ENCODE measurements at places on chromosomes 4 and X.
A peak's percentile ranks its signal among the peaks of the same experiment; 100 is the strongest.

- H3K4me1 ChIP-seq: no peaks in the 10 kb centered on the region
- no peaks in the 10 kb centered on the region for H3K27me3 ChIP-seq
- no peaks in the 10 kb centered on the region for H3K36me3 ChIP-seq
- no peak overlapping the region for H3K27ac ChIP-seq
- no peak for DNase-seq
These were observed 367.0 kb upstream of the ATOH1 start for GRCh38 chr4:93461541-93461940.

DNA sequence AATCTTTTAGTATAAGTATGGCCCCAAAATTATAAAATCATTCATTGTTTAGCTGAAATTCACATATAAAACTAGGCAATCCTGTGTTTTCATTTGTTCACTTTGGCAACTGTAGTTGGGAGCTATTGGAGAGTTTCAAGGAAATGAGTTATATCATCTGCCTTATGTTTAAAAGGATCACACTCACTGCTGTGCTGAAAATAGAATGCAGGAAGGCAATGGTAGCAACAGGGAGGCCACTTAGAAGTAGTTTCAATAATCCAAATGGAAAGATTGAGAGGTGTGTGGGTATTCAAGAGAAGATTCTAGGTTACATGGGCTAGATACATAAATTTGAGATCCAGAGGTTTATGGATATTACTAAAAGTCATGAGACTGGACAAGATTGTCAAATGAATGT, 184.9 kb downstream of the PDGFC start:
- peaks cover under 1% of the 10 kb centered on the region for H3K4me1 ChIP-seq
- no peaks in the 10 kb centered on the region for H3K27me3 ChIP-seq
- peaks cover 5% of the 10 kb centered on the region for H3K36me3 ChIP-seq
- H3K4me3 ChIP-seq: no peak overlapping the region

DNA sequence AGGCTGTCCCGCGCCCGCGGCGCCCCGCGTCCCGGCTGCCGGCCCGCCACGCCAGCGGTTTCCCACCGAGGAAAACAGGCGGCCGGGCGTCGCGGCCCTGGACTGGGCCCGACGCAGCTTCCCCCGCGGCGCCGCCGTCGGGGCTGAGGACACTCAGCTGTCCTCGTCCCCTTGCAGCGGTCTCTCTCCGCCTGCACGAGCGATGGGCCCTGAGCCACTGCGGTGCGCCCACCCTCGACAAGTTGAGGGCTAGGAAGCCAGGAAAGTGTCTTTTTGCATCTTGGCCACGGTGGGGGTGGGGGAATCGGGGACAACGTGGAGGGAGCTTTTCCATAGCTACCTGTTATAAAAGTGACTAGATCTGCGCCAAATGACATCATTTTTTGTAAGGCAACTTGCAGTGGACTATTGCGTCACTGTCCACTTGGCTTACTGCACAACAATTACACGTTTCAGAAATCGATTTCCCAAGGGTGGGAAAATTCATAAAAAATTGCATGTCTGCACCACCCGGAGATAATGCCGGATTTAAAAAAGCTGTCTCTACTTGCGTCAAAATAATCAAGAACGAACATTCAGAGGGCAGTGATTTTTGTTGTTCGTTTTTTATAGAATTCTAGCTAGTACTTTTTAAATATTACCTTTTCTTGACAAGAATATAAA, 1.1 kb downstream of the KLHL15 start:
- H3K4me1 ChIP-seq: peaks cover 9% of the 10 kb centered on the region
- H3K4me3 ChIP-seq: peak overlapping the region; percentile 79
- H3K27ac ChIP-seq: peak overlapping the region; percentile 100
- peaks cover 5% of the 10 kb centered on the region for H3K36me3 ChIP-seq
- no peaks in the 10 kb centered on the region for H3K27me3 ChIP-seq

GRCh38 chr4:18319431-18319830, 297.9 kb upstream of the LCORL start:
- peaks cover 3% of the 10 kb centered on the region for H3K4me1 ChIP-seq
- no peak for DNase-seq
- no peak overlapping the region for H3K27ac ChIP-seq

- peak overlapping the region; percentile 88 for H3K27ac ChIP-seq
- H3K27me3 ChIP-seq: no peaks in the 10 kb centered on the region
- peaks cover 26% of the 10 kb centered on the region for H3K4me1 ChIP-seq
- H3K36me3 ChIP-seq: no peaks in the 10 kb centered on the region
- H3K4me3 ChIP-seq: no peak overlapping the region
These were observed 19.1 kb downstream of the ARAP2 start for GRCh38 chr4:36224972-36225903.

DNA sequence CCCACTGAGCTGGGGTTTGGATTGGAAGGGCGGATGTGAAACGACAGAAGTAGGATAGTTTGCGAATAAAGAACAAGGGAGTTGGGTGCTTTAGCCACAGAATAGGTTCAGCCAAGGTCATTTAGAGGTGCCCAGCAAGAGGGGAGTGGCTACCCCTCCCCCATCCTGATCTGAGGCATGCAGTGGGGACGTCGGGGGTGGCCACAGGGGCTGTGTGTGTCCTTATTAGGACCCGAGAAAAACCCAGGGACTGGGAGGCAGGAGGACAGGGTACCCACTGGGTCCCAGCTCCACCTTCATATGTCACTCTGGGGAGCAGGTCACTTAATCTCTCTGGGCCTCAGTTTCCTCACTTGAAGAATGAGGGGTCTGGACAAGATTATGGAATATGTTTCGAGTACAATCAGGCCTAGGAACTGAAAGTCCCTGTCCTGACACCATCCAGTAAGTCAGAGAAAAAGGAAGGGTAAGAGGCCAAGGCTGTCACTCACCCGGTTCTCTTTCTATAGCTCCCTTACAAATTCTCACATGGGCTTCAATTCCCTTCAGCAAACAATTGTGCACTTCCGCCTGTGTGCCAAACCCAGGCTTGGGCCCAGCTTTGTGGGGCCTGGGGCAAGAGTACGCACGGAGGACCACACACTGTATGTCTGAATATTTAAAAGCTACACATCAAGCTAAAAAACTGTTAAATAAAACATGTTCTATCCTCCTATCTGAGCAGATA, 4.2 kb upstream of the NYX start:
- H3K4me3 ChIP-seq: peak overlapping the region; percentile 71
- H3K27me3 ChIP-seq: no peaks in the 10 kb centered on the region
- peaks cover 2% of the 10 kb centered on the region for H3K4me1 ChIP-seq
- no peaks in the 10 kb centered on the region for H3K36me3 ChIP-seq
- no peak for DNase-seq

- no peak for DNase-seq
- H3K27ac ChIP-seq: no peak overlapping the region
- H3K4me1 ChIP-seq: peaks cover 3% of the 10 kb centered on the region
- H3K36me3 ChIP-seq: no peaks in the 10 kb centered on the region
- H3K27me3 ChIP-seq: peaks cover 3% of the 10 kb centered on the region
These were observed 33.5 kb downstream of the ARSJ start for GRCh38 chr4:113945906-113946305.

GRCh38 chr4:71186566-71187403, 152.0 kb upstream of the SLC4A4 start:
- peak overlapping the region; percentile 85 for H3K27ac ChIP-seq
- no peaks in the 10 kb centered on the region for H3K27me3 ChIP-seq
- peaks cover 52% of the 10 kb centered on the region for H3K4me1 ChIP-seq
- H3K36me3 ChIP-seq: peaks cover 16% of the 10 kb centered on the region
- peak overlapping the region; percentile 88 for H3K4me3 ChIP-seq

DNA sequence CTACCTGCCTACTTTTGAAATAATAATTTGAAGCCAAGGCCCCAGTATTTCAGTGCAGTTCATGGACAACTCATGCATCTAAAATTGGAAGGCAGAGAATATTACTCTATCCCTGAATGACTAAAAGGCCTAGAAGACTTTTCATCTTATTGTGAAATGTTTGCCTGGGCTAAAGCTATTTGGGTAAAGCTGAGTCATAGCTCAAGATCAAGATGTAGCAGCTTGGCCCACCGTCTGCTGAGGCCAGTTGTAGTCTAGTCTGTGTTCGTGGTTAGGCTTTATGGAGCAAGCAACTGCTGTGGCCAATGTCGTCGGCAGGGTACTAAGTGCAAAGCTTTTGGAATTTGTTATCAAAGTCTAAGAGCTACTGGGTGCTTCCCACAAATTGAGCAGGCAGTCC, 929.1 kb downstream of the RAB28 start:
- no peaks in the 10 kb centered on the region for H3K27me3 ChIP-seq
- no peak overlapping the region for H3K4me3 ChIP-seq
- no peak for DNase-seq
- H3K36me3 ChIP-seq: no peaks in the 10 kb centered on the region

DNA sequence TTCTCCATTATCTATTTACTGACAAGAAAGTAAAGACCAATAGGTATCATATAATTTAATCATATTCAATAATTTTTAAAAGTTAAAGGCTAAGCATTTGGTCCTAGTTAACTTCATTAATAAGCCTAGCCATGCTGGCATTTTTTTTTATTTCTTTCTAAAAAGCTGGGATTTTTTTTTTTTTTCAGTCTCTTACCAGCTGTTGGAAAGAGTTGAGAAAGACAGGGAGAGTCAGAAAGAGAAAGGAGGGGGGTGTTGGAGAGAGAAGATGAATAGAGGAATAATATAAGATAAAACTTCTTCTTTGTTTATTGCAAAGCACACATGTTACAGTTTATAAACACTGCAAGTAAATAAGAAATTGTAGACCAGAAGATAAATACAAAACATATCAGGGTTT, 5.9 kb upstream of the NR3C2 start:
- H3K4me1 ChIP-seq: peaks cover 3% of the 10 kb centered on the region
- DNase-seq: no peak
- H3K36me3 ChIP-seq: no peaks in the 10 kb centered on the region
- peaks cover 50% of the 10 kb centered on the region for H3K27me3 ChIP-seq
- no peak overlapping the region for H3K27ac ChIP-seq

DNA sequence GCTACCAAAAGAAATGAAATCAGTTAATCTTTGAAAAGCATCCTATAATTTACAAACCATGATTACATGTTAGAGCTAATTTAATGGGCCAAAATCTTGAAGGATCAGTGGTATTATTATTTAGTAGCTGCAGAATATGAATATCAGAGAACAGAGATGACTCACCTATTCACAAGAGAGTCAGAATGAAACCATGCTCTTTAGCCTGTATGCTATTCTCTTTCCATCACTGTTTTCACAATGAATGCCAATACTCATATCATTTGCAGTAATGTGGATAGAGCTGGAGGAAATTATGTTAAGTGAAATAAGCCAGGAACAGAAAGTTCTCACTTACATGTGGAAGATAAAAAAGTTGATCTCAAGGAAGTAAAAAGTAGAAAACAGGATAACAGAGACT, 414.1 kb downstream of the CENPC start:
- no peaks in the 10 kb centered on the region for H3K27me3 ChIP-seq
- H3K4me1 ChIP-seq: no peaks in the 10 kb centered on the region
- no peak overlapping the region for H3K4me3 ChIP-seq
- no peaks in the 10 kb centered on the region for H3K36me3 ChIP-seq

- DNase-seq: no peak
- H3K4me3 ChIP-seq: no peak overlapping the region
- no peak overlapping the region for H3K27ac ChIP-seq
- no peaks in the 10 kb centered on the region for H3K4me1 ChIP-seq
- peaks cover 51% of the 10 kb centered on the region for H3K36me3 ChIP-seq
These were observed 244.9 kb downstream of the RAPGEF2 start for GRCh38 chr4:159347813-159348212.

DNA sequence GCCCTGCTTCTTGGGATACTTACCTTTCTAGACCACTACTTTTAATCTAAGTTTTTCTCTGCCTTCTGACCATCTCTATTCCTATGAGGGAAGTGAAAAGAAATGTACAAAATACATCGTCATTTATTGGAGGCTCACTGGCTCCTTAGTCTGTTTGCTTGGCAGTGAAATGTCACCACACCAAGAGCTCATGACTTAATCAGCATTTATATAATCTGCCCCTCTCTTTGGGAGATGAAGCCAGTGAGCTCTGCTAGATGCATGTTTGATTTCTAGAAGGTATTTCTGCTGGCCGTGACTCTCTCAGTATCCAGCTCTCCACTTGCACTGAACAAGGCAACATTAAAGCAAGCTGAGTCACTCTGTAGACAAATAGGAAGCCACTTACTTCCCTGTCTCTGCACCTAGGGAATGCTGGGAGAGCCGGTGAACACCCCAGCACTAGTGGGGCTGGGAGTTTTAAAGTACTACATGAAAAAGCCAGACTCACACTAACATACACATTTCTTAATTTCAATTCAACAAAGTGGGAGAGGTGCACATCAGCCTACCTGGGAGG, 79.1 kb downstream of the MID1IP1 start:
- H3K27me3 ChIP-seq: no peaks in the 10 kb centered on the region
- peaks cover 4% of the 10 kb centered on the region for H3K4me1 ChIP-seq
- no peak overlapping the region for H3K4me3 ChIP-seq
- H3K27ac ChIP-seq: peak overlapping the region; percentile 27
- no peak for DNase-seq
- no peaks in the 10 kb centered on the region for H3K36me3 ChIP-seq

- H3K4me1 ChIP-seq: peaks cover 3% of the 10 kb centered on the region
- DNase-seq: no peak
- H3K36me3 ChIP-seq: no peaks in the 10 kb centered on the region
- no peak overlapping the region for H3K4me3 ChIP-seq
- H3K27me3 ChIP-seq: peaks cover 16% of the 10 kb centered on the region
These were observed 118.2 kb downstream of the NAF1 start for GRCh38 chr4:163048447-163048846.

- no peaks in the 10 kb centered on the region for H3K27me3 ChIP-seq
- H3K4me1 ChIP-seq: peaks cover 7% of the 10 kb centered on the region
- no peak for DNase-seq
- no peak overlapping the region for H3K27ac ChIP-seq
These were observed 142.4 kb downstream of the TMEM164 start for GRCh38 chrX:110145311-110145710.

DNA sequence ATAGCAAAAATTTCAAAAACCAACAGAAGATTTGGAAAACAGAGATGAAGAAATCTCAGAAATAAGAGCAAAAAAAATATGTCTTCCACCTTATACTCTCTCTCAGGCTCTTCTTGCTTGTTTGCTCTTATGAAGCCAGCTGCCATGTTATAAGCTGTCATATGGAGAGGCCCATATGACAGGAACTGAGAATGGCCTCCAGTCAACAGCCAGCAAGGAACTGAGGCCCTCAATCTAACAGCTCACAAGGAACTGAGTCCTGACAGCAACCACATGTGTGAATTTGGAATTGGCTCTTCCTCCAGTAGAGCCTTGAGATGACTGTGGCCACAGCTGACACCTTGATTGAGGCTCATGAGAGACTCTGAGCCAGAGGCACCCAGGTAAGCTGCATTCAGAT, 51.3 kb upstream of the MAOA start:
- no peak overlapping the region for H3K27ac ChIP-seq
- peaks cover 2% of the 10 kb centered on the region for H3K36me3 ChIP-seq
- H3K27me3 ChIP-seq: no peaks in the 10 kb centered on the region
- H3K4me3 ChIP-seq: no peak overlapping the region

GRCh38 chr4:7897811-7898210, 41.9 kb downstream of the AFAP1 start:
- no peak overlapping the region for H3K27ac ChIP-seq
- no peak overlapping the region for H3K4me3 ChIP-seq
- H3K4me1 ChIP-seq: peaks cover 8% of the 10 kb centered on the region
- DNase-seq: no peak
- H3K27me3 ChIP-seq: no peaks in the 10 kb centered on the region
- peaks cover 2% of the 10 kb centered on the region for H3K36me3 ChIP-seq

- H3K36me3 ChIP-seq: no peaks in the 10 kb centered on the region
- peaks cover 4% of the 10 kb centered on the region for H3K4me1 ChIP-seq
- H3K4me3 ChIP-seq: no peak overlapping the region
- DNase-seq: no peak
These were observed 55.5 kb downstream of the ADRA2C start for GRCh38 chr4:3821580-3822229.

GRCh38 chr4:137861682-137862081, 329.4 kb upstream of the PCDH18 start:
- H3K27me3 ChIP-seq: no peaks in the 10 kb centered on the region
- no peaks in the 10 kb centered on the region for H3K36me3 ChIP-seq
- no peak overlapping the region for H3K4me3 ChIP-seq
- H3K4me1 ChIP-seq: no peaks in the 10 kb centered on the region
- no peak for DNase-seq
- H3K27ac ChIP-seq: no peak overlapping the region

Data from progenitor cell of endocrine pancreas (in vitro differentiated cells).